ENCODE measurements at places on chromosomes 6 and 20. TPM values are rescaled to one million over a fixed set of nuclear protein-coding genes. Genes with fewer than 3 reads are reported as not detected.

The TFAP2C gene
- total RNA-seq, result 0.46 TPM

The TRAPPC3L gene
- not detected for total RNA-seq

The OPRM1 gene
- total RNA-seq, result not detected

The TREML2 gene
- total RNA-seq, result not detected

The RNF182 gene
- total RNA-seq, result 1.3 TPM

The TRIM40 gene
- total RNA-seq, result not detected

The RIPOR2 gene
- 4.8 TPM for total RNA-seq

The EPHA7 gene
- 59.0 TPM for total RNA-seq

The PSORS1C1 gene
- total RNA-seq, result not detected

The TRERF1 gene
- 5.7 TPM for total RNA-seq

The NEURL2 gene
- 77.8 TPM for total RNA-seq

The DUSP15 gene
- 23.6 TPM for total RNA-seq

The BCAS4 gene
- 16.1 TPM for total RNA-seq

The KHDC1L gene
- total RNA-seq, result not detected

The ADAT2 gene
- 5.7 TPM for total RNA-seq

The SPATS1 gene
- 0.63 TPM for total RNA-seq

The IP6K3 gene
- total RNA-seq, result 3.9 TPM

The CCN6 gene
- total RNA-seq, result not detected

The KCNQ2 gene
- 13.7 TPM for total RNA-seq
